CD4-positive, alpha-beta memory T cell (primary cell): ENCODE measurements at places on chromosomes 2 and 18. TPM values are rescaled to one million over a fixed set of nuclear protein-coding genes. Genes with fewer than 3 reads are reported as not detected.

The OTOS gene
- not detected for total RNA-seq

The KLHL41 gene
- total RNA-seq: 0.25 TPM

GRCh38 chr2:98308068-98308467 lies 38.2 kb upstream of the CNGA3 start:
- no peak for DNase-seq

- no peak for DNase-seq
Observed at GRCh38 chr18:50726960-50727589, 92.7 kb downstream of the MRO start.

- DNase-seq: no peak
Observed at GRCh38 chr2:230000118-230000841, 68.4 kb downstream of the SLC16A14 start.
